ENCODE measurements at places on chromosomes 2 and 18. TPM values are rescaled to one million over a fixed set of nuclear protein-coding genes. Genes with fewer than 3 reads are reported as not detected.

GRCh38 chr2:200319548-200320337 lies 13.2 kb downstream of the SPATS2L start:
- peak overlapping the region; percentile 60 for H3K27ac ChIP-seq
- H3K36me3 ChIP-seq, result peaks cover 4% of the 10 kb centered on the region
- peaks cover 35% of the 10 kb centered on the region for H3K4me1 ChIP-seq
- H3K4me3 ChIP-seq, result no peak overlapping the region
- H3K27me3 ChIP-seq, result no peaks in the 10 kb centered on the region

GRCh38 chr18:55024564-55024963 lies 65.3 kb upstream of the CCDC68 start:
- H3K36me3 ChIP-seq, result no peaks in the 10 kb centered on the region
- no peak for DNase-seq
- peaks cover 3% of the 10 kb centered on the region for H3K27me3 ChIP-seq
- H3K4me1 ChIP-seq, result peaks cover 8% of the 10 kb centered on the region

DNA sequence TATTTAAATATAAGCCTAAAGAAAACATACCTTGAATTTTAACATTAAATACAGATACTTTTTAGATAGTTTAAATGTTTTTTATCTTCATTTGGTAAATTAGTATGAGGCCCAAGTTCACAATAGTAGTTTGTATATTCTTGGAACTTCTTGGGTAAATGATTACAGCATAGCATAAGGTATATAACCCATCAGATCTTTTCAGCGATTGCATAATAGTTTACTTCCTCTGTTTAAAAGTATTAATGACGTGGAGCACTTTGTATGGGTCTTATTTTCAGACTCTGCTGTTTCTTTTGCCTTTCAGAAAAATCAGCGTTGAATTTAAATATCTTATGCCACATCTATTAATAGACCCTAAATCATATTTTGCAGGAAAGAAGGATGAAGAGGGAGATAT lies 60.2 kb downstream of the CHRNA1 start:
- H3K4me1 ChIP-seq, result no peaks in the 10 kb centered on the region
- H3K36me3 ChIP-seq, result no peaks in the 10 kb centered on the region
- H3K27ac ChIP-seq, result no peak overlapping the region
- DNase-seq, result no peak

DNA sequence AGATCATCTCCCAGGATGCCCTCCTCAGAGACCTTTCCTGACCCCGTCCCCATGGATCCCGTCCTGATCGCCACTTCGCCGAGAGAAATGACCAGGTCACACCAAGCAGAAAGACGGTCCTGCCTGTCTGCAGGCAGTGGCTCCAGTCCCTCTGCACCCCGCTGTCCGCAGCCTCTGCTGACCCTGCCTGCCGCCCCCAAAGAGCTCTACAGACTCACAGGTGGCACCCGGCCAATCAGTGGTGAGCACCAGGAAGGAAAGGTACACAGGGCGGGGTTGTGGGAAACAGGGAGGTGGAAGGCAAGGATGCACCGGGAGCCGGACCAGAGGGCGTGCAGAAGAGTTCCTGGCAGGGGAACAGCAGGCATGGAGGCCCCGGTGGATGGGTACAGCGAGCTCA lies 94.8 kb downstream of the NDUFA10 start:
- H3K27me3 ChIP-seq, result no peaks in the 10 kb centered on the region
- DNase-seq, result no peak
- H3K4me3 ChIP-seq, result no peak overlapping the region
- no peak overlapping the region for H3K27ac ChIP-seq

IL18R1 gene
- polyA plus RNA-seq, result 1.5 TPM

HNRNPA3 gene
- 178 TPM for polyA plus RNA-seq

APLF gene
- 3.0 TPM for polyA plus RNA-seq

ALPG gene
- not detected for polyA plus RNA-seq

EML6 gene
- polyA plus RNA-seq, result 0.96 TPM

Data from keratinocyte (primary cell).